Ovary (tissue), 10 donors: ENCODE measurements at places on chromosomes 1 and 21. TPM values are rescaled to one million over a fixed set of nuclear protein-coding genes. Genes with fewer than 3 reads are reported as not detected.

GRCh38 chr1:8027748-8028570 is 1.9 kb upstream of the ERRFI1 start:
- no peak for DNase-seq

GRCh38 chr1:216071262-216071661 is 352.0 kb downstream of the USH2A start:
- DNase-seq = no peak

- no peak for DNase-seq
Measured at GRCh38 chr1:147570907-147571306, 29.6 kb downstream of the BCL9 start.

The S100A7A gene
- polyA plus RNA-seq = not detected

The CYP4A11 gene
- not detected for polyA plus RNA-seq

DNA sequence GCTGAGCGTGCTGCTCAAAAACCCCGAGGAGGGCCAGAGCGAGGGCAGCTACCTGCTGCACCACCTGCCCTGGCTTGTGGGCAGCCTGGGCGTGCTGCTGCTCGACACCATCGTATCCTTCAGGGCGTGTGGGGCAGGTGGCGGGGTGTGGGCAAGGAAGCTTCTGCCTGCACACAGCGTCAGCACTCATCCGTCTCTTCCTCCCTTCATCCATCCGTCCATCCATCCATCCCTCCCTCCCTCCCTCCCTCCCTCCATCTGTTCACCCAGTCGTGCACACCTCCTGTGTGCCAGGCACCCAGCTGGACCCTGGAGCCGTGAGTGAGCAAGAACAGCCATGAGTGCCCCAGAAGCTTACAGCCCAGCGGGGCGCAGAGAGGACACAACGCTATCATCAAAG is 15.2 kb downstream of the SLC66A1 start:
- DNase-seq = no peak

DNA sequence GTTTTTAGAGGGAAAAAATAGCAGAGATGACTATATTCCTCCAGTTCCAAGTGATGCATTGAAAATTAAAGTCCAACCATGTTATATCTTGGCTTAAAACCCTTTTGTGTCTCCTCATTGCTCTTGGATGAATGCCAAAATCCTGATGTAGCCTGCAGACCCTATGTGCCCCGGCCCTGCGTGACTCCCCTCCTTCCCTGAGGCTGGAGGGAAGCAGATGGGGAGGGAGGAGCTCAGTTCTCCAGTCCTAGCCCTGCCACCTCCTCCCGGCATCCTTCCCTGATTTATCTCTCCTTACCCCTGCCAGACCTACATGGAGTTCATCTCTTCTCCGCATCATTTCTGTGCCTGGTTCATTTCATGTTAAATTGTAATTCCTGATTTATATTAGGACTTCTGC is 397.4 kb downstream of the PTPRU start:
- DNase-seq = no peak
